Globus pallidus (tissue), 1 donor: ENCODE measurements at places on chromosomes 12 and 14.
A peak's percentile ranks its signal among the peaks of the same experiment; 100 is the strongest.

- peak; percentile 76 for DNase-seq
Measured at GRCh38 chr12:49636979-49637755, 13.8 kb downstream of the PRPF40B start.

GRCh38 chr12:22089486-22089885, 43.5 kb downstream of the CMAS start:
- DNase-seq = no peak

GRCh38 chr12:40248034-40248433, 23.2 kb downstream of the LRRK2 start:
- DNase-seq = no peak

- no peak for DNase-seq
Measured at GRCh38 chr12:89709995-89710872, 1.6 kb upstream of the ATP2B1 start.

DNA sequence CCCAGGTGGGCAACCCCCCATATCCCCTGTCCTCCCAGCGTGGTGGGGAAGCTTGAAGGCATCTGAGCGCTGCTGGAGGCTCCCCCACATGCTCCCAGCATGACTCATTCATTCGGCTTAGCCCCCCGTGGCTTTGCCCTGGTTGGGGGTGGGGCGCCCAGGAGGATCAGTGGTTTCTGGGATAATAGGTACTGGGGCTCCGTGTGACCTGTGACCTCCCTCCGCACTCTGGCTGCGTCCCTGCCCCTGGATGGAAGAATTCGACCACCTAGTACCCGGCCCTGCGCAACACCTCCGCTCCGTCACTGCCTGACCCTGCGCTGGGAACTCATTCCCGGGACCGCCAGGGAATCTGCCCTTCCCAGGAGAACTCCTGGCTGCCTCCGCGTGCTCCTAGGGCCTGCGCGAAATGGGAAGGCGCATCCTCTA, 120.1 kb downstream of the AACS start:
- no peak for DNase-seq

- DNase-seq = peak; percentile 34
Measured at GRCh38 chr12:108907839-108908351, 28.0 kb downstream of the DAO start.

GRCh38 chr12:66002812-66003211, 127.7 kb downstream of the LLPH start:
- no peak for DNase-seq

DNA sequence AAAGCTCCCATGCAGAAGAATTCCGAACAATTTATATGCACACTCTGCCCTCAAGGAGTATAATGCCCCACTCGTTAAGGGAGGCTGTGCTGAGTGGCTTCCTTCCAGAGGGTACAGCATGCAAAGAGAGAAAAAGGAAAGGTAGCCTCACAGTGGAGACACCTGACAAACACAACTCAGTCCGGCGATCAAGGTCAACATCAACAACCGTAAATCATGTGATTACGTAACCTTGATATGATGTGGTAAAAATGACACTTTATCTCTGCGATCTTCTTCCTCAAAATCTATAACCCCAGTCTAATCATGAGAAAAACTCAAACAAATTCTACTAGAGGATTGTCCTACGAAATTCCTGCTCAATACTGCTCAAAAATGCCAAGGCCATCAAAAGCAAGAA, 400.5 kb upstream of the CCDC196 start:
- no peak for DNase-seq

GRCh38 chr12:51216642-51217041, 1.2 kb downstream of the POU6F1 start:
- DNase-seq = no peak

- DNase-seq = no peak
Measured at GRCh38 chr12:10900972-10901371, 8.4 kb downstream of the TAS2R13 start.

DNA sequence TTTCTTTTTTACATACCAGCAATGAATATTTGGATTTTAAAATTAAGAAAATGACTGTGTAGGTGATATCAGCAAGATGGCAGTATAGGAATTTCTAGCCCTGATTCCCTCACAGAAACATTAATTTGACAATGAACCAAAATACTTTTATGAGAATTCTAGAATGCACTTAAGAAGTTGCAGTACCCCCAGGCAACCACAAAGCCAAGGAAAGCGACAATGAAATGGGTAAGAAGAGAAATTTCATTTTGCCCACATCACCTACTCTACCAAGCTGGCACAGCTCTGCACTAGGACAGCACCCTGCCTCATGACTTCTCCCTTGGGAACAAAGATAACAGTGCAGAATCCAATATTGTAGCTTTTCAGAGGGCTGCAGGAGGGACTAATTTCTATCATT, 6.6 kb downstream of the OR9K2 start:
- no peak for DNase-seq

- no peak for DNase-seq
Measured at GRCh38 chr12:5295151-5295550, 136.8 kb upstream of the NTF3 start.

DNA sequence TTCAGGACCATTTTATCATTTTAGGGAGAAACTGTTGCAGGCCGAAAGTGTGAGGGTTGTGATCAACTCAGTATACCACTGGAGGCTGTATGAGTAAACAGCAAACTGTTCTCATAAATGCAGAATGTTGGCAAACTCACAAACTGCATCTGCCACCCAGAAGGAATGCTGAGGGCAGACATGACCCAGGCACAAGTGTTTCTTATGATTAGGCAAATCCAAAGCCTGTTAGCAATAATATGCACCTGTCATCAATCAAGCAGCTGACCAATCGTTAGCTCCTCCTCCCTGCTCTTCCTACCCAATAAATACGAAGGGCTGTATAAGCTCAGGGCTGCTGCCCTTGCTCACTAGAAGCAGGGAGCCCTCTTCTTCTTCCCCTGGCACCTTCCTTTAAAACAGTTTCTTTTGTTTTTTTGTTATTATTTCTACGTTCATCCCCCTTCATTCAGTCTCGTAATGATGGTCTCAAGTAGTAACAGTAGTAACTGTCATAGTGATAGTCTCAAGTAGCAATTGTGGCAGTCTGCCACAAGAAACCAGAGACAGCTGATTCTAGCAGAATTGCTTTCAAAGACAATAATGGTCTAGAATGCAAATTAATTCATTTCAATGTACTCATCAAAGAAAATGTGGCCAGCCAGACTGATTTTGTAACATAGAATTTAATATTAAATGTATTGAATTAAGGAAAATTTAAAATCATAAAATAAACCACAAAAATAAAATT, 15.2 kb upstream of the CCDC175 start:
- DNase-seq = no peak

- no peak for DNase-seq
Measured at GRCh38 chr12:13695781-13696180, 285.6 kb downstream of the GRIN2B start.

GRCh38 chr12:92665496-92665895, 37.3 kb upstream of the PLEKHG7 start:
- DNase-seq = no peak

DNA sequence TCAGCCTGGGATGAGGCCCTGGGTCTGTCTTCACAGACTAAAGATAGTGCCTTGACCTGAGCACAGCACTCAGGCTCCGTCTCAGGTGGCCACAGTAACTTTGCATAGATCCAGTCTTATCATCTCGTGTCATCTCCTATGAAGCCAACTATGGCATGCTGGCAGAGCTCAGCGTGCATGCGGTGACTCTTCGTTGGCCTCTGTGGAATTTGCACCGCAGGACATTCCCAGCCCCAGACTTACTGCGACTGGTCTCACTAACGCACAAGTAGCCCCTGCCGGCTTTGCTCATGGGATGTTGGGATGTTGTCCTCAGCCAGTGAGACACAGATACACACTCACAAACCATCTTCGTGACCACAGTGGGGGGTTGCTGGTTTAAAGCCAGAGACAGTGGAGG, 199.6 kb downstream of the CHST11 start:
- no peak for DNase-seq

DNA sequence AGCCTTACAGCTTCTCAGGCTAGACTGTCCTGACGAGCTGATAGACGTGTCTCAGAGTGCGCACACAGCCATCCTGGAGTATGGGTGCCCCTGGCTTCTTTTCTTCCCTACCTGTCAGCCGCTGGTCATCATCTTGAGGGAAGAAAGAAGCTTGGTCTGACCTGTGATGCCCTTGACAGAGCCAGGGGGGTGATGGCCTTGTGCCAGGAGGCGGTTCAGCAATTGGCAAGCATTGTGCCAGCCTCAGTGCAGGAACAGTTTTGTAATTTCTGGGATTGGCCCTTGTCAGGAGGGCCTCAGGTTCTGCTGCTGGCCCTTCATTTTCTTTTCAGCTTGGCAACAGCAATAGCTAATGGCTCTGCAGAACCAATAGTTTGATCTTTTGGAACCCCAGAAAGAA, 80.1 kb downstream of the ADCK1 start:
- DNase-seq = no peak

GRCh38 chr12:49515266-49515665, 23.6 kb upstream of the KCNH3 start:
- no peak for DNase-seq
